ENCODE measurements at places on chromosomes 12 and 14. TPM values are rescaled to one million over a fixed set of nuclear protein-coding genes. Genes with fewer than 3 reads are reported as not detected.
A peak's percentile ranks its signal among the peaks of the same experiment; 100 is the strongest.

- DNase-seq = no peak
Measured at GRCh38 chr14:79093531-79093930, 923.4 kb downstream of the NRXN3 start.

ARHGEF25 gene
- 4.2 TPM for total RNA-seq

GRCh38 chr14:76193696-76194095 is 42.0 kb downstream of the GPATCH2L start:
- no peak for DNase-seq

- DNase-seq = no peak
Measured at GRCh38 chr12:131140697-131141096, 187.0 kb downstream of the ADGRD1 start.

CAPZA3 gene
- total RNA-seq = not detected

- no peak for DNase-seq
Measured at GRCh38 chr12:112798048-112798760, 6.7 kb downstream of the RPH3A start.

NRL gene
- total RNA-seq = 1.9 TPM

DNA sequence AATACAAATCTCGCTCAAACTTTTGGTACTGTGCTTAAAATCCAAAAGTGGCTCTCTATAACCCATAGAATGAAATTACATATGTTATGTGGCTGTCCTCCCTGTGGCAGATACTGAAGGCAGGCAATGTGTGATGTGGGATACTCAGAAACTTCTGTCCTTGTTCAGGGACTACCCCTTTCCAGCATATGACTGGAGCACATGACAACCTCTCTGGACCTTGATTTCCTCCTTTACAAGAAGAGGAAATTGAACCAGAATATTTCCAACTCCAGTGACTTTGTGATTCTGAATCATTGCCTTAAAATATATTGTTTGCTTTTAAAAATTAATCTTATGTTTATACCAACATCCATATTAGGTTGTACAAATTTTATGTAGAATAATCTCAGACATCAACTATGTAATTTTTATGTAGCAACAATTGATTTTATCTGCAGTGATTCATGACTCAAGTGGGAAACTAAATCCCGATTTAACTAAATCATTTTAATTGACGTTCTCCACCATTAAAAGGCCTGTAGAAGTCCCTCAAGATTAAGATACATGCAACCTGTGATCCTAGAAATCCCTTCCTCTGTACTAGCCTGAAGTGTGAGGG is 162.4 kb downstream of the AKAP6 start:
- no peak for DNase-seq

DNA sequence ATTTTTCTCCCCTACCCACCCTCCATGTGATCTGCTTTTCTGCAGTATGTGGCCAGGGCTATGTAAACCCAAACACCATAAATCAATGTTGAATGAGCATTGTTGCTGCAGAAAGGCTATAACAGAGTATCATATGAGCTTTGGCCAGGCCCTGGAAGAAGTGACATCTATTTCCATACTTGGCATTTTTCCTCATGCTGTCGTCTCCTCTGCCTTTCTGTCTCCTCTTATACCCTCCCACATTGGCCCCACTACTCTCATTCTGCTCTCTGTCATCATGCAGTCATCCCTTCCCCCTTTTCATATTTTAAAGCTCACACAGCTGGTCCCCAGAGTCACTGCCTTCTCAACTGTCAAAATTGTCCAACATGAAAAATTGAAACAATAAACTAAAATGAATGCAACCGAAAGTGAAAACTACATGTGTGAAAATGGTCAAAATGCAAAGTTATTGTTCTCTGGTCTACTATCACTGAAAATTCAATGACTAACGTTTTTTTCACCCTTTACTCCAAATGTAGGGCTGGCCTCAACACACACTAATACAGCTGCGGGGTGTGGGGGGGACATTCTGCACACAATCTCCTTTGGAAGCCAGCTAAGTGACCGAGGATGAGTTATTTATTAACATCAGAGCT is 290.7 kb upstream of the TMPO start:
- no peak for DNase-seq

DNA sequence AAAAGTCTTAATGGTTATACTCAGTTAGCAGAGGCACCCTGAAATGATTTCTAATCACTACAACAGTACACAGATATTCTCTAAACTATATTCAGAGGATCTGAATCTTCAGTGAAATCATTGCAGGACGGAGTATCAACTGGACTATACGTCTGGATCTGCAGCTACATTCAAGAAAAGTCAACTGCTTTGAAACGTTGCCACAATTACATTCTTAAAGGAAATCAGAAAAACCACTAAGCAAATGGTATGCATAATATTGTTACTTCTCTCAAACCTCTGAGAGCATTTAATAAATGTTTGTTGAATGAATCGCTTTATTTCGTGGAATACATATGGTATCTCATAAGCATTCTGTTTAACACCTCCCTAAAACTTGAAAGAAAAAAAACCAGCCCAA is 67.4 kb downstream of the MED13L start:
- no peak for DNase-seq

DNA sequence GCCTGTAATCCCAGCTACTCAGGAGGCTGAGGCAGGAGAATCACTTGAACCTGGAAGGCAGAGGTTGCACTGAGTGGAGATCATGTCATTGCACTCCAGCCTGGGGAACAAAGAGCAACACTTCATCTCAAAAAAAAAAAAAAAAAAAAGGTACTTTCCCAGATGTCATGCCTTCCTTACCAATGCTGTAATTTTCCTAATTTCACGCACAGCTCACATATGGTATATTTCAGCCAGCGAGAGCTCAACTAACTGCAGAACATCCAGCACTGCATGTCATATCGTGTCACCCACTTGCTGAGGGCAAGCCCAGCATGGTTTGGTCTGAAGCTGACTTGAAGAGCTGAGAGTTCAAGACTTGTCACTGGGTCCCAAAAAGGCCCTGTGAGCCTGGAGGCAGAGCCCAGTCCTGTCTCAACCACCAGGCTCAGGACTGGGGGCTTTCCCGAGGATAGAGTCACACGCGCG is 29.0 kb downstream of the NFKBIA start:
- DNase-seq = no peak

PLEKHG3 gene
- total RNA-seq = 8.2 TPM

DNA sequence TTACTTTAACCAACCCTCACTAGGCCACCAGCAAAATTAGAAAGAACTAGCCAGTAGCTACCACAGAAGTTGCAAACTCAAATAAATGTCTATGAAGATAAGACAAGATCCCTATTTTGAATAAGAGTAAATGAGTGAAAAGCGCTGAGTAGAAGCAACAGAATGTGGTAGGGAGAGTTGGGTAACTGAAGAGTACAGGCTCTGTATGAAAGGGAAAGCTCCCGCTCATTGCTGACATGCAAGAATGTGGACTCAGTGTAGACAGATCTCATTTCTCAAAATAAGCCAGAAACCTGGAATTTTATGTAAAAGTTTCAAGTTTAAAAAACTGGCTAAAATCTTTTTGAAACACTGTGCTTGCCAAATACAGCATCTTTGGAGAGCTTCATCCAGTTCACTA is 63.9 kb downstream of the NAV3 start:
- DNase-seq = no peak

DNA sequence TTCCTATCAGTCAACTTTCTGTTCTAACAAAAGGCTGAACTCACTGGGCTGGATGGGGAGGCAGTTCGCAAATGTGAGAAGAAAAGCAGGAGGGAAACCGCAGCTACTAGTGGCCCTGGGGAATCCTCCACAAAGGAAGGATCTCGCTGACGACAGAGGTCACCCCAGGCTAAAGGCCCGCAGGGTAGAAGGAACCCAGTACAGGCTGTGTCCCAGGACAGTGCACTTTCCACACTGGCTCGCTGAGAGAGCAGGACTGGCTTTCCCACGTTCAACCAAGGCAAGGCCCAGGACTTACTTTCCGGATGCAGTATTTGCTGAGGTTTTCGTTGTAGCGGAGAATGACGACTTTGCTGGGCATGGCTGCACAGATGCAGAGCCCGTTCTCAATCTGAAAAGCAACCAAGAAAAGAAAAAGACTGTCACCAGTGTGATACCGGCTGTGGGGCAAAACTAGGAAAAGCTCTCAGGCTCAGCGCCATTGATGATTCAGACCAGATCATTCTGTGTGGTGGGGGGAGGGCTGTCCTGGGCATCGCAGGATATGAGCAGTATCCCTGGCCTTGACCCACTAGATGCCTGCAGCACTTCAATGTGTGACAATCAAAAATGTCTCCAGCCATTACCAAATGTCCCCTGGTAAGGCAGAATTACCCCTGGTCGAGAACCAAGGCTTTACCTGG is 36.3 kb downstream of the PRKAB1 start:
- peak; percentile 32 for DNase-seq

- no peak for DNase-seq
Measured at GRCh38 chr12:124550123-124551089, 17.0 kb downstream of the NCOR2 start.

- DNase-seq = no peak
Measured at GRCh38 chr14:24086193-24086955, 7.7 kb upstream of the PCK2 start.

- DNase-seq = peak; percentile 33
Measured at GRCh38 chr14:26730929-26731618, 133.2 kb upstream of the NOVA1 start.

DNA sequence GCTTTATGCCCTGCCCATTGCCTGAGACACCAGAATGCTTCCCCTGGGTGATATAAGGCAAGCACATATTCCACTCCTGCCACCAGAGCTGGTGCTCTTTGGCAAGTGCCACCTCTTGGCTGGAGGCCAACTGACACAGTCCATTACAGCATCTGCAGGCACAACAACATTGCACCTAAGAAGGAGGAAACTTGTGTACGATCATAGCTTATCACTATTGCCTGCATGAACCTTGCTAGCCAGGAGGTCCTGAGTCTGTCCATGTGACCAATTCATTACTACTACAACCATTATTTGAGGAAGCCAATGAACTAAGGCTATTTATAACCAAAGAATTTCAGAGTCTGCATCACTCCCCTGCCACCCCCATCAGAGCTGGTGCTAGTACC is 119.8 kb upstream of the SCAF11 start:
- DNase-seq = no peak

- peak; percentile 44 for DNase-seq
Measured at GRCh38 chr14:54738009-54738408, 164.6 kb downstream of the GCH1 start.

GOLGA5 gene
- total RNA-seq = 26.7 TPM

DNA sequence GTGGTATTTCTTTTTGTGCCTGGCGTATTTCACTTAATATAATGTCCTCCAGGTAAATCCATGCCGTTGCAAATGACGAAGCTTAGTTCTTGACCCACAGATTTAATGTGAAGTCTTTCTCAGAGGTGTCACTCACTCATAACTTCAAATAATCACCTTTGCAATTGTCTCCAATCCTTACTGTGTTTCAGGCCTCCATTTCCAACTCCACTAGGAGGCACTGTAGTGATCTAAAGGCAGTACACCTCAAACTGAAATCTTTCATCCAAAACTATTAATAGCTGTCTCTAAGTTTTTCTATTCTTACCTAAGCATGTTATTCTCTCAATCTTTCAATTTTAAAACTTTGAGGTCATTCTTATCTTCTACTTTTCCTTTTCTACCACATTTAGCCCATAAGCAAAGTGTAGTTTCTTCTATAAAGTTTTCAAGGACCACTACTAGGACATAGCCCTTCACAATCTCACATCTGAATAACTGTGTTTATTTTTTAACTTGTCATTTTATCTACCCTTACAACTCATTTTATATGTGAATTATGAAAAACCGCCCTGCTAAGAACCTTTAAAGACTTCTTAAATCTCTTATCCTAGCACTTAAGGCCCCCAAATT is 25.5 kb upstream of the FBXO34 start:
- no peak for DNase-seq

- no peak for DNase-seq
Measured at GRCh38 chr14:88831284-88831683, 6.8 kb downstream of the TTC8 start.

TCL1B gene
- total RNA-seq = not detected

GRCh38 chr12:132437252-132437932 is 52.6 kb upstream of the FBRSL1 start:
- no peak for DNase-seq

GRCh38 chr14:31189346-31190218 is 18.0 kb downstream of the HECTD1 start:
- no peak for DNase-seq

SERPINA12 gene
- total RNA-seq = not detected

DNA sequence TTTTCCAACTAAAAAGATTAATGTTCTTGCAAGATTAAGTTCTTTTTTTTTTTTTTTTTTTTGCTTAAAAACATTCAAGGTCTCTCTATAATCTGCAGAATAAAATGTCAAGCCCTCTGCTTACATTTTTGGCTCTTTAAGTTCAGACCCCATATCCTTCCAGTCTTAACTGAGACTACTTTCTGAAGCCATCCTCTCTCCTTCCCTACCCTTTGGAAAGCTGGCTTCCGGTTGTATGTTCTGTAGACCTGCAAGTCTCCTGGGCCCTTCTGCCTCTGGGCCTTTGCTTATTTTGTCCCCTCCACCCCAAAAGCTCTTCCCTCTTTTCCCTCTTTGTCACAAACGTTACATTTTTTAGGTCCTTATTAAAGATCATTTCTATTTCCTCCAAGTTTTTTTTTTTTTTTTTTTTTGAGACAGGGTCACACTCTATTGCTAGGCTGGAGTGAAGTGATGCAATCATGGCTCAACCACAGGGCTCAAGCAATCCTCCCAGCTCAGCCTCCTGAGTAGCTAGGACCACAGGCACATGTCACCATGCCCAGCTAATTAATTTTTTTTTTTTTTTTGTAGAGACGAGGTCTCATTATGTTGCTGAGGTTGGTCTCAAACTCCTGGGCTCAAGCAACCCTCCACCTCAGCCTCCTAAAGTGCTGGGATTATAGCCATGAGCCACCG is 46.5 kb downstream of the PTPRB start:
- no peak for DNase-seq

GNPTAB gene
- total RNA-seq = 15.3 TPM

PAN2 gene
- total RNA-seq = 25.9 TPM

DBX2 gene
- total RNA-seq = not detected

DNA sequence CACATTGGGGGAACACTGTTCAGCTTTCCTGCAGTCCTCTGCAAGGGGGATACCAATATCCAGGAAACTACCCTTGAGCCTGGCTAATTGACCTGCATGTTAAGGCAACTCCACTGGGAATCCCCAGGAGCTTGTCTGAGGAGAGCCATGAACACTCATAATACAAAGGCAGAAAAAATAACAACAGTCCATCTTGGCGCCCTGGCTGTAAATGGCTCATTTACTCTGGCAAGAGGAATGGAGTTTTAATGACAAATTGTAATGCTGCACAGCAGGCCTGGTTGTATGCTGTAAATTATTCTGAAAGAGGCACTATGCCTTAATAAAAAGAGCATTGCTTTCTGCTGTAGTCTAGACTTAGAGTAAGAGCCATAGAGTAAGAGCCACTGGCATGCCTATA is 58.3 kb downstream of the SLC8A3 start:
- no peak for DNase-seq

CRACR2A gene
- total RNA-seq = 1.3 TPM

GRCh38 chr12:49693931-49694444 is 13.2 kb downstream of the FMNL3 start:
- DNase-seq = no peak

GRCh38 chr14:85529803-85530574 is at the start of gene FLRT2:
FLRT2 (plus strand) TSS chr14:85530144; CDS start chr14:85621515, 91,371 bp downstream.
- peak; percentile 77 for DNase-seq

SIX6 gene
- total RNA-seq = 0.28 TPM

OR4E2 gene
- total RNA-seq = not detected

DNA sequence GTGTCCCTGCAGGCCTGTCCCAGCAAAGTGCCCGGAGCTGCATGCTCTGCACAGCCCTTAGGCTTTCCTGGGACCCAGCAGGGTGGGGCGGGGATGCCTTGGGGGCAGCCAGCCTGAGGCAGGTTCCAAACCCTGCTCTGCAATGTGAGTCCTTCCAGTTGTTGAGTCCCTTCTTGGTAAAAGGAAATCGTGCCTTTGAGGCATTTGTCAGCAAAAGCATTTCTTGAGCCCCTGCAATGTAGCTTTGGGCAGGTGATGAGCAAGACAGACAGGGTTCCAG is 38.1 kb upstream of the TRAF3 start:
- no peak for DNase-seq

Measured in psoas muscle (tissue), 8 donors.